Activated B cell treated with CpG ODN at 0.5 μM for 24 hours (primary cell): ENCODE measurements at places on chromosomes 11 and 22.

DNA sequence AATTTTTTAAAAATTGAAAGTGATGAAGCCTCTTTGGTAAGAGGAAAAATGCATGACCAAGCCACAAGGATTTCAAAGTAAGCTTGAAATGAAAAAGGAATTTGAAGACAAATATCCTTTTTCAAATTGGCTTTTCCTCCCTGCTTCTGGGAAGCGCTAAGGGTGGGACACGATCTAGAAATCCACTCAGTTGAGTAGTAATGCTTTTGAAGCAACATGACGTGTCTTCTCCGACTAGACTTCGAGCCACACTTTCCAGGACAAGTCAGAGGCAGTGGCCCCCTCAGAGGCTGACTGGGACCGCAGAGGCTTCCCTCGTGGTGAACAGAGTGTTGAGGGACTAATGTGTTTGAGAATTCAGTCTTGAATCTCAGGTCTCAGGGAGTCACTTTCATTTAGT is 39.8 kb downstream of the KREMEN1 start:
- DNase-seq = no peak

DNA sequence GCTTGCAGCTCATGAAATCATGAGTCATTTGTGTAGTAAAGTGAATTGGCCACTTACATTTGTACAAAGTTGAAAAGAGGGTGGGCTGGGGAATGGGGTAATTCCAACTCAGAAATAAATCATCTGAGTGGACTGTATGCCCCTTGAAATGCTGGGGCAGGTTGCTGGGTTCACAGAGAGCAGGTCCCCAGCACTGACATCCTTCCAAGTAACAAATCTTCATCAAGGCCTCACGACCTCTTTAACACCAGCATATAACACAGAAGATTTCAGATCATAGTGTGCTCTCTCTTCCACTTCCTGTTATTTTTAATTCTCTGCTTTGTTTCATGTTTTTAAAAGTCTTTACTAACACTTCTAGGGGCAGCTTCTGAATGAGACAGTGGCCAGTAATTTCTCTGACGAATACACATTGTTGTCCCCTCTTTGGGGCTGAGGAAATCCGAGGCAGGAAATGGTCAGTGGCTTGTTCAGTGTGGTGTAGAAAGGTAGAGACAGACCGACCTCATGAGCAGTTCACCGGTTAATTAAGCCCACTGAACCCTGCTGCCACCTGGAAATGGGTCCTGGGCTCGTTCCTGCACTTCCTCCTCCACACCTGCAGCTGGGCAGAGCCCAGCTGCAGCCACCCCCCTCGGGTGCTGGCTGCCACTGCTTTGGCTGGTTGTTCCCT is 127.7 kb downstream of the MAML2 start:
- DNase-seq = peak; percentile 30

- no peak for DNase-seq
Measured at GRCh38 chr22:48940266-48941032, 887.2 kb downstream of the BRD1 start.

DNA sequence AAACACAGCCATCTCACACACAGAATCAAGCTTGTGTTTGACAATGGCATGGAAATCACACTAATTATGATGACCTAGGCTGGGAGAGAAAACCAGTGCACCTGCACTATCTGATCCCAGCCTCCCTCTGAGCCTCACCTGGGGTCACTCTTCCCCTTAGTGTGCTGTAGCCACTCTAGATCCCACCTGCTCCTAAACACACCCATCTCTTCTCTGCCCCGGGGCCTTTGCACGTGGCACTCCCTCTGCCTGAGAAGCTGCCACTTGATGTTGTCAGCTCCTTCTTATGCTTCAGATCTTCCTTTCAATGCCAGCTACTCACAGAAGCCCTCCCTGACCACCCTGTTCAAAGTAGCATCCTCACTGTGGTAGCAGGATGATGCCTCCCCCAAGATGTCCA is 42.9 kb upstream of the NFAM1 start:
- DNase-seq = no peak

DNA sequence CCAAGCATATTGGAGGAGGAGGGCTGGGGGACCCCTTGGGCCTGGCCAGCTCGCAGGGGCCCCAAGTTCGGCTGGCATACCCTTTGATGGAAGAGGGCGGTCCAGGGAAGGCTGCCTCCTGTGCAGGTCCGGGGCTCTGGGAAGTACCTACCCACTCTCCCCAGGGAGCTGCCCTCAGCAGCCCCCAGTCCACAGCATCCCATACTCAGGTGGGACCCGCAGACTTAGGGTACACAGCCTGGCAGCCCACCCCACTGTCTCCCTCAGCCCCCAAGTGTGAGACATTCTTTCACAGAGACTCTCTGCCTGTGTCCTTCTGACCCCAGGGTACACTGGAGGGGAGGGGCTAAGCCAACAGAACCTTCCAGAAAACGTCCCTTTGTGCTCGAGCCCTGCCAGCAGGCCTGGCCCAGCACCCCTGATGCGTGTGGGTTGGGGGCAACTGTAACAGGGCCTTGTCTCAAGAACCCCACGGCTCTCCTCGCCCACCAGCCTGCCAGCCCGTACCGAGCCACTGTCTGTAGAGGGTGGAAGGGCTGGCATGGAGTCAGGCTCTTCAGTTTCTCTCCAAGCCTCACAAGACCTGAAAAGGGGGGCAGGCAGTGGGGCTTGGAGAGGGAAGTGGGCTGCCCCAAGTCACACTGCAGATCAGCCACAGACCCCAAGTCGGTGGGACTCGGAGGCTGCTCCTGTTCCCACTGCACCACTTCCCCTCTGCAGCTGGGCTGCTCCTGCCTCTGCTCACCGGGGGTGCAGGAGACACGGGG is 7.0 kb upstream of the TNFRSF13C start:
- peak; percentile 35 for DNase-seq

DNA sequence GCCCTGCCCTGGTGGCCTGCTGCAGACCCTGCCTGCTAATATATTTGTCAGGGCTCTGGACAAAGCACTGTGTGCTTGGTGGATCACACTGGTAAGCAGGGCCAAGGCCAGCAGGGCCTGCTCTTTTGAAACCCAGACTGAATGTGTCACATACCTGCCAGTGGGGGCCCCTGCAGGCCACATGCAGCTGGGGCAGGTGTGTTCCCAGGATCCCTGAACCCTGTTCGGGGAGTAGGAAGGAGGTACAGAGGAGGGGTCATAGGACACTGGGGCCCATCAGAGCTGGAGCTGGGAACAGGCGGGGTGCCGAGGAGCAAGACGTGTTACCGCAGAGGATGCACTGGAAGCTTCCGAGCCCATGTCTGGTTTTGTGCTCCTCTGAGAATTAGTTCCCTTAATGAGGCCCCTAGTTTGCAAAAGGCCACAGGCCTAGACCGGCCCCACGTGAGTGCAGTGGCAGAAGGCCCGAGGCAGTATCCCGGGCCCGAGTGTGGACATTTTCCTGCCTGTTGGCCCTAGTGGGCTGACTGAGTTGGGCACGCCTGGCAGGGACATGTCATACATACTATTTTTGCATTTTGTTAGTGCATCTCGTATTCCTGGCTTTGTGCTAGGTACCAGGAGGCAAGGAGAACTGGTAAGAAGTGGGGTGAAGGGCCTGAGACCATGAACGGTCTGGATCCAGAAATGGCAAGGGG is 11.2 kb upstream of the ACR start:
- DNase-seq = no peak

GRCh38 chr11:111167666-111168065 is 77.9 kb upstream of the POU2AF2 start:
- no peak for DNase-seq

DNA sequence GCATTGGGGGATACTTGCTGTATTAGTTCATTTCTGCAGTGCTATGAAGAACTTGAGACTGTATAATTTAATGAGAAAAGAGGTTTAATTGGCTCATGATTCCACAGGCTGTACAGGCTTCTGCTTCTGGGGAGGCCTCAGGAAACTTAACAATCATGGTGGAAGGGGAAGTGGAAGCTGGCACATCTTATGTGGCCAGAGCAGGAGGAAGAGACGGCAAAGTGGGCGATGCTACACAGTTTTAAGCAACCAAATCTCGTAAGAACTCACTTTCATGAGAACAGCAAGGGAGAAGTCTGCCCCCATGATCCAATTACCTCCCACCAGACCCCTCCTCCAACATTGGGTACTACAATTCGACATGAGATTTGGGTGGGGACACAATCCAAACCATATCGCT is 55.1 kb downstream of the TMPRSS5 start:
- DNase-seq = no peak

- no peak for DNase-seq
Measured at GRCh38 chr11:12289667-12290476, 87.5 kb upstream of the PARVA start.

DNA sequence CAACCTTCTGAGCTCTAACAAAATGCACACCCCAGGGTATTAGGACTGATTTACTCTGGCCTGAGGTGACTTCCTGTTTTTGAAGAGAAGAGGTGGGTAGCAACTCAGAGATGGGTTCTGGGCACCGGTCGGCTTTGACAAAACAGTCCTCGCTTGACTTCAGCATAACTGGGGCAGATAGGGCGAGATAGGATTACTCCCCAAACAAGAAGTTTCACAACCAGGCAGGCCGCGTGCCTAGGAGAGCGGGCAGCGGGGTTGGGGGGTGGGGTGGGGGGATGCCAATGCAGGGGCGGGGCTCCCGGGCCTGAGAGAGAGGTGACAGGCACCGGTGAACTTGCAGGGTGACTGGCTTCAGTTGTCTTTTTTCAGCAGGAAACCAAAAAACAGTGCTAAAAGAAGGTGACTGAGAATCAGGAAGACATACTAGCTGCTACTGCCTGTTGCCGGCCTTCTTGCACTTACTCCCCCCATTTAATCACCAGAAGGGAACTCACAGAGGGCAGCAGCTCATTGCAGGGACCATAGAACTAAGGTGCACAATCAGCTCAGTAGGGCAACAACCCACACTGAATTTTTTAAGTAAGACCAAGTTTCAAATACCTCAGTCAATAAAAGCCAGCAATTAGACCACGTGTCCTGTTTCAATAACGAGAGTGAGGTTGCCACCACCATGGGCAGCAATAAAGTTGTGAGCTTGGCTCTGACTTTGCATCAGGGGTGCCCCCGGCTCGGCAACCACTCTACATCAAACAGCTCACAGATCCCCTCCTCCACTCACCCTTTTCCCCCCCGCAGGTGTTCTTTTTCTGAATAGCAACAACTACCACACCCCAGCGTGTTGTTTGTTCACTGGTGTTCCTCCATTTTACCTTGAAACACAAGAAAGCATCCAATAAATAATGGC is 37.2 kb upstream of the ETS1 start:
- DNase-seq = peak; percentile 64

GRCh38 chr11:69391192-69392103 is 90.0 kb upstream of the LINC01488 start:
- DNase-seq = no peak

- DNase-seq = no peak
Measured at GRCh38 chr11:86816251-86816726, 15.9 kb downstream of the PRSS23 start.

DNA sequence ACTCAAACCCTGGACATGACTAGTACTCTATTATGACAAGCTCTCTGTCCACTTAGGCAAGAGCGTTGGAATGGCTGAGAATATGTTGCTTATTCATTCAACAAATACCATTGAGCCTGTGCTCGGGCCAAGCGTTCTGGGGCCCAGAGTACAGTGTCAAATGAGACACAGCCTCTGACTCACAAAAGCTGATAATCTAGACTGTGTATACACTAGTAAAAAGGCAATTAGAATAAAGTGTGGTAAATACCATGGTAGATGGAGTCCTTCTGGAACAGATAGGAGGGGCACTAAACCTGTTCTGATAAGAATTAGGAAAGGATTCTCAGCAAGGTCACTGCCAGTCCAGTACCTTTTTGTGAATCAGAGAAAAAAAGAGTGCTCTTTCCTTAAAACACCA is 24.7 kb downstream of the KCNE3 start:
- DNase-seq = no peak

DNA sequence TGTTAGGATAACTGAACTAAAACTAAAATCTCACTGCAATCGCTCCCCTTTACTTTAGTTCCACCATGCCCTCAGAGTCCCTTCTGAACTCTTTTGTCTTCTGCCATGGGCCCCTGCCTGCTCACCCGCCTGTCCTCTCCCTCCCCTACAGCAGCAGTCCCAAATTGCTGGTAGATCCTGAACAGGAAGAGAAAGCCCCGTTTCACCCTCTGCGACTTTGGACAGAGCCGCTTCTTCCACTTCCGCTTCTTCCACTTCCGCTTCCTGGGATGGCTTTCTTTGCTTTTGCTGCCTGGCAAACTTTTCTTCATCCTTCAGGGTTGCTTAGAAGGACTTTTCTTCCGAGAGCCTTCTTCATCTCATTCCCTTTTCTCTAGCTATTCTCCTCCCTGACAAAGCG is 35.7 kb upstream of the TLCD5 start:
- no peak for DNase-seq

DNA sequence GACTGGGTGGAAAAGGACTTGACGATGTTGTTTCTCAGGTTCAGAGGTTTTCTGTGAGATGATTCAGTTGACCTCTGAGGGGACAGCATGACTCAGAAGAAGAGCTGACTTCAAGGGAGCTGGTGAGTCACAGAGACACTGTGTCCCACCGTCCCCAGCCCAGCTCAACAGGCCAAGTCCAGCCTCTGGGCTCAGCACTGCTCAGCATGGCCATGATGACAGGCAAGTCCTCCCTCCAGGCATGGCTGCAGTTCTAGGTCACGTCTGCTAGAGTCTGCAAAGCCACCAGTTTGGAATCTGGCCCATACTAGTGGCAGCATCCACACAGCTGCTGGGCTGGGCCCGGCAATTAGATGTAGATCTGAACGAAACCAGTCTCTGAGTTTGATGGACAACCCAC is 12.9 kb downstream of the TRIM29 start:
- no peak for DNase-seq

DNA sequence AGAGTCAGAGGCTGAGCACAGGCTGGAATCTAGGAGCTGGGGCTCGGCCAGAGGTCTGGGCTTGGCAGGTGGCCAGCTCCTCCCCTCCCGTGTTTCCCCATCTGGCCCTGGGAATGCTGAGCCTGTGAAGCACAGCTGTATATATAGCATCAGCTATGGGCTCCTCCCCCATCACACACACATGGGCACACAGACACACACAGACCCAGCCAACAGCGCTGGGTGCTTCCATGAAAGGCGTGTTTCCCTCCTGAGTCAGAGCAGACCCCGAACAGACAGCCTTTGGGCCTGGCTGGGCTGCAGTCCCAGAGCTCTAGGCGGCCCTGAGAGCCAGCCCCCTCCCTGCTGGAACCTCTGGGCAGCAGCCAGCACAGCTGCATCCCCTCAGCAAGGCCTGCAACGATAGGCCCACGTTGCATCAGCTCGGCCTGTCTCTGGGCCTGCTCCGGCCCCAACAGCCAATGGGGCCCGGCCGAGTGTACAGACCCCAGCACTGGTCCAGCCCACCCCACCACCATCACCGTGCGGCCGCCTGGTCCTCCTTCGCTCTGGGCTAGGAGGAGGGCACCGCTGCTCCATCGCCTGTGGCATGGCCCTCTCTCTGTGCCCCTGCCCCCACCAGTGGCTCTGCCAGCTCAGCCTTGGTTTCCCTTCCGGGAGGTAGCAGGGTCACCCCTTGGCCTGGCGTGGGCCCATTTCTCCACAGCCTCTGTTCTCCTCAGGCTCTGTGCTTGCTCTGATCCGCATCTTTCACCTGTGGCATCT is 7.6 kb upstream of the SERPINH1 start:
- no peak for DNase-seq
